Caudate nucleus (tissue), 63 donors: ENCODE measurements at places on chromosomes 6 and 20.

DNA sequence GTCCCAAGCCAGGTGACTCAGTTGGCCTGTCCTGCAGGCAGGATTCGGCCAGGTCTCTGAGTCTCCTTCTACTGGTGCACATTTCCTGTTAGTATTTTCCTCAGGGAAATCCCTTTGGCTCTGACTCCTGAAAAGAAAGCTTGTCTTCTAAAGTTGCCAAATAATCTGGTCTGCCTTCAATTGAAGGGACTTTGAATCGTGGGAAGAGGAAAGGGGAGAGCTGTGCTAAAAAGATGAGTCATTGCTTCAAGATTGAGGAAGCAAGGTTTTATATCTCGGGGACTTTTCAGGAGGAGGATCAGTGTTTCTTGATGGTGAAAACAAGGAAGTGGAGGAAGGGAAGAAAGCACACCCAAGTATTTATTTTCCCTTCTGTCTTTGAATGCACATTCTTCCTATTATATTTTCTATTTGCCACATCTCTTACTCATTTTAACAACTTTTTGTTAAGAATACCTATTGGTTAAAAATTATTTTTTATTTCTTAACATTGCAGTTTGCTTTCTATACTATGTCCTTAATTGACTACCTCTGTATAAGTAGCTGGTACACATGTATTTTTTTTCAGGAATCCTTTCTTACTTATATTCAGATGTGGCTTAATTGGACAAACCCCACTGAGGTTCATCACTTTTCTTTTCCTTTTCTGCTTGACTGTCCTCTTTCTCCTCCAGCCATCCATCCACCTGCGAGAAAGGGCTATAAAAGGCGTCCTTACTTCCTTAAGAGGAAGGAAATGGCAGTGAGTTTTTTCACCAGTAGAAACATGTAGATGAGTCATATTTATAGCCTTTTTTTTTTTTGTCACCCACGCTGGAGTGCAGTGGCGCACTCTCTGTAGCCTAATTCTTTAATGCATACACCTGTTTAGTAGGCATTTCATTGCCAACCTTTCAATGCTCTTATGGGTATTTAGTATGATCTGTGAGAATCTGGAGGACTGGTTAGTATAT lies 15.0 kb upstream of the IFNGR1 start:
- DNase-seq, result no peak

DNA sequence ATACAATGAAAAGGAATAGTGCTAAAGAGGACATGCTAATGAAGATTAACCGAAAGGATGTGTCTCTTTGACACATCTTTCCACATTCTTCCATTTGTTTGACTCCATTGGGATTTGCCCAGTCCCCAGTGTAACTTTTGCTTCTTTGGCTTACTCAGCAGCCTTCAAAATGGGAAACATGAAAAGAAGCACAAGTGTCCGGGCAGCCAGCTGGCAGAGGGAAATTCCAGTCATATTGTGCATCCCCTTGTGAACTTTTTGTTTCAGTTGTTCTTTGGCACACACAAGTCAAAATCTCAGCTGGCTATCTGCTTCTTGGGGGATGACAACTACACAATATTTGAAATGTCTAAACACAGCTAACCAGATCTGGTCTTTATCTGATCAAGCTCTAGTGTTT lies 157.4 kb downstream of the OGFRL1 start:
- no peak for DNase-seq

DNA sequence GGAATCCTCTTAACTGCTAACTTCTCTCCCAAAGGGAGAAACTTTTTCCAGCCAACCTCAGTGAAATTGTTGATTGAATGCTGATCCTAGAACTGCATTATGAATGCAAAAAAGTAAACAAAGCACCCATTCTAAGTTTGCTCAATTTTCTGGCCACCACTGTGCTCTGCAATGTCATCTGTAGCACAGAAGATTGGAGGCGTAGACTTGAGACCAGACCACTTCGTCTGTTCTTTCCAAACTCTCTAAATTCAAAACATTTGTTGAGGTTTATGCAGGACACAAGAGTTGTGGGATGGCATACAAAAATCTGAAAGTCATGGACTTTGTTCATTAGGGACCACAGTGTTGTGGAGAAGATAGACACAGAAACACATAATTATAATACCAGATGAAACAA lies 11.1 kb upstream of the TSPYL1 start:
- DNase-seq, result no peak

GRCh38 chr6:117448732-117449485 lies 23.2 kb upstream of the ROS1 start:
- no peak for DNase-seq

GRCh38 chr20:63484236-63484635 lies 11.8 kb upstream of the KCNQ2 start:
- DNase-seq, result no peak

DNA sequence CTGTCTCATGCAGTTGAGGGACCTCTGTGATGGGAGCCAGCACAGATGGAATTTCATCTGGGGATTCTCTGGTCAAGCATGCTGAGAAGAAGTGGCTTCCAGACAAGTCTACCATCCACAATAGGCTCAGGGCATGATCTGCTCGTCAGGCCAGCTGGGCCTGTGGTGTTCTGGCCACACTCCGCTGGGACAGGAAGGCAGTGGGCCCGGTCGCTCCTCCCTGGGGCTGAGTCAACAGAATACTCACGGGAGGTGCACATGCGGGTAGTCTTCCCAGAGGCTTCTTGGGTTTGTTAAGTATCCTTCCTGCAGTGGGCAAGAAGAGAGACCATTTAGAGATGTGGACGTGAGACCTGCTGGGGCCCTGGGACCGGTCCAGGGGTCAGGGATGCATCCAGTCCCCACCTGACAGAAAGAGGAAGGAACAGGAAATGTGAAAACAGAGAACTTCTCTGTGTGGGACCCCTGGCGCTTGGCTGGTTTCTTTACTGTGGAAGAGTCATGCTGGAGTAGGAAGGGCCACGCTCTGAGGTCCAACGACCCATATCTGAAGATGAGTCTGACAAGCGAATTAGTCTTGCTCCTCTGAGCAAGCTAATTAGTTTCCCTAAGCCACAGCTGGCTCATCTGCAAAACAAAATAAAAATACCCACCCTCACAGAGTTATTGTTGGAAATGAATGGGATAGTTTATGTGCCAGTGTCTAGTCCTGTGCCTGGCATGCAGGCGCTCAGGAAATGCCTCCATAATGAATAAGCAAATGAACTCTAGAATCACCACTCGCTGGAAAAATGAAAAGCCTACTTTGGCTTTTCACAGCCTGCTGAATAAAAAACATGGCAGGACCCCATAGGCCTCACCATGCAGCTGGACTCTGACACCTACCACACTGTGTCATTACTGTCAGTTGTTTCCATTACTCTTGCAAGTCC lies 67.3 kb downstream of the TRAM2 start:
- DNase-seq, result no peak

DNA sequence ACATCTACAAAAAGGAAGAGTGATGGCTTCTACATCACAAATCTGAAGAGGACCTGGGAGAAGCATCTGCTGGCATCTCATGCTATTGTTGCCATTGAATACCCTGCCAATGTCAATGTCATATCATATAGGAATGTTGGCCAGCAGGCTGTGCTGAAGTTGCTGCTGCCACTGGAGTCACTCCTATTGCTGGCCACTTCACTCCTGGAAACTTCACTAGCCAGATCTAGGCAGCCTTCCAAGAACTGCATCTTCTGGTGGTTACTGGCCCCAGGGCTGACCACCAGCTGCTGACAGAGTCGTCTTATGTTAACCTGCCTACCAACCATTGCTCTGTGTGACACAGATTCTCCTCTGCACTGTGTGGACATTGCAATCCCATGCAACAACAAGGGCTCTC lies 111.8 kb downstream of the PERP start:
- DNase-seq, result no peak

DNA sequence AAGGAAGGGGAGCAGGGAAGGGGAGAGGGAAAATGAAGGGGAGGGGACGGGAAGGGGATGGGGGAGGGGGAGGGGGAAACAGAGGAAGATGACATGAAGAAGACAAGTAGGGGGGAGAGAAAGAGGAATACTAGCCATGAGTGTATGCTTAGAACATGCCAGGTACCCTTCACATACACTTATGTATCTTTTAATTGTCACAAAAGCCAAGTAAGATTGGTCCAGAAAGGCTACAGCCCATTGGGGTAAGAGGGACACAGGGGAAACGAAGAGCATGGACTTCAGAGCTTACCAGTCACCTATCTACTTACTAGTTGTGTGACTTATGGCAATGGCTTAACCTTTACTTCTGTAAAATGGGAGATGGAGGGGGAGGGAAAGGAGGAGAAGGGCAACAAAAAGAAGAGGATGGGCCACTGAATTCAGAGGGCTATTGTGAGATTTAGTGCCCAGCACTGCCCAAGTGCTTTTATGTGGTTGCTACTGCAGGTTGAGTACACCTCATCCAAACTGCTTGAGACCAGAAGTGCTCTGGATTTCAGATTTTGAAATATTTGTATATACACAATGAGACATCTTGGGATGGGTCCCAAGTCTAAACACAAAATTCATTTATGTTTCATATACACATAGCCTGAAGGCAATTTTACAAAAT lies 90.3 kb downstream of the ARHGAP18 start:
- no peak for DNase-seq

- no peak for DNase-seq
Measured at GRCh38 chr20:62227591-62227976, 7.5 kb upstream of the HRH3 start.

- DNase-seq, result no peak
Measured at GRCh38 chr6:149464411-149464810, 20.4 kb downstream of the ZC3H12D start.

DNA sequence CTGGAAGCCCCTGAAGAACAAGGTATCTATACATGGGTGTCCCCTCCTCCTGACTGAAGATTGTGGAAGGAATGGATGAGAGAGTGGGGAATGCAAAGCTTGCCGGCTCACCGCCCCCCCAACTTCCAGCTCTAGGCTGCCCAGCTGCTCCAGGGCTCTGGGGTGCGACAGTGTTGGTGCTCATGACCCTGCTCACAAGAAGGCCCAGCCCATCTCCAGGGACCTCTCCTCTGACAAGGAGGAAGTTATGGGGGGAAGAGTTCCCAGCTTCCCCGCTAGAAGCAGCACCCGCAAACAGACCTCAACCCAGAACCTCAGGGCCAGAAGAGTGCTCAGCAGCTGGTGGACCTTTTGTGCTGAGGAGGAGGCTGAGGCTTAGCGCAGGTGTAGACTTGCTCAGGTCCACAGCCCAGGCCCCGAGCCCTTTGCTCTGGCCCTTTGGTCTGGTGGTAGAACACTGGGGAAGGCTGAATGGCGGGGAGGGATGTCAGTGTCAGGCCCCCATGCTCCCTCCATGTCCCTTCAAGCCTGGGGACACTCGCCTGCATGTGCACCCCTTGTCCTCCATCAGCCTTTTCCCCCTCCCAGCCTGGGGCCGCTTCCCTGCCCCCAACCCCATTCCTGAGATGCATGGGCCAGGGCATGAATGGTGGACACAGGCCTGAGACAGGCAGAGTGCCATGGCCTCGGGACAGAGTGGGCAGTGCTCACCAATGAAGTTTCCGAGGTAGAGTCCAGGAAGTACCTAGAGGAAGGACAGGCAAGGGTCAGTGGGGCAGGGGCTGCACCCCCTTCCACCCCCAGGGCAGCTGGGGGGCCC lies 1.3 kb downstream of the DUSP15 start:
- no peak for DNase-seq

- no peak for DNase-seq
Measured at GRCh38 chr6:130136798-130137197, 86.0 kb downstream of the SAMD3 start.

GRCh38 chr6:105994118-105994590 lies 92.0 kb upstream of the PRDM1 start:
- no peak for DNase-seq

GRCh38 chr20:54843865-54844264 lies 368.5 kb downstream of the DOK5 start:
- no peak for DNase-seq

GRCh38 chr6:137794516-137795201 lies 72.4 kb upstream of the TNFAIP3 start:
- DNase-seq, result no peak

DNA sequence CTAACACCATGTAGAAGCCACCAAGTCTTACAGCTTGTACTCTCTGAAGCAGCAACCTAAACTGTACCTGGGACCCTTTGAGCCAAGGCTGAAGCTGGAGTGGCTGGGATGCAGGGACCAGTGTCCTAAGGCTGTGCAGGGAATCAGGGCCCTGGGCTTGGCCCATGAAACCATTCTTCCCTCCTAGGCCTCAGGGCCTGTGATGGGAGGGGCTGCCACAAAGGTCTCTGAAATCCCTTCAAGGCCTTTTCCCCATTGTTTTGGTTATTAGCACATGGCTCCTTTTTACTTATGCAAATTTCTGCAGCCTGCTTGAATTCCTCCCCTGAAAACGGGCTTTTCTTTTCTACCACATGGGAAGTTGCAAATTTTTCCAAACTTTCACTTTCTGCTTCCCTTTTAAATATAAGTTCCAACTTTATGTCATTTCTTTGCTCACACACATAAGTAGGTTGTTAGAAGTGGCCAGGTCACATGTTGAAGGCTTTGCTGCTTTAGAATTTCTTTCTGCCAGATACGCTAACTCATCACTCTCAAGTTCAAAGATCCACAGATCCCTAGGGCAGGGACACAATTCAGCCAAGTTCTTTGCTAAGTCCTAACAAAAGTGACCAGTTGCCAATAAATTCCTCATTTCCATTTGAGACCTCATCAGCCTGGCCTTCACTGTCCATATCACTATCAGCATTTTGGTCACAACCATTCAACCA lies 28.2 kb upstream of the ATXN1 start:
- no peak for DNase-seq

GRCh38 chr20:24979036-24979960 lies 13.3 kb downstream of the APMAP start:
- DNase-seq, result no peak

DNA sequence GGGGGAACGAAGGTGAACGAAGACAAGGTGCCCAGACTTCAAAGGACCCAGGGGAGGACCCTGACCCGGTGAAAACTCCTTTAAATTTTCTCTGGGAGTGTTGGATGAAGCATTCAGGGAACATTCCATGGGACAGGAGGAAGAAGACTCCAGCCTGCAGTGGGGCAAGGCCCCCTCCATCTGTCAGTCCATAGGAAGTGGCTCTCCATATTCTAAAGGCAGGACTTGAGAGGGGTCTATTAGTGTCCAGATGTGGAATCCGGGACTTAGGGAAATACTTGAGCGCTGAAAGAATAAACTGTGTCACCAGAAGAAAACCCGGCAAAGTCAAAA lies 3.2 kb upstream of the BPIFA2 start:
- DNase-seq, result no peak
